Purkinje cell (primary cell): ENCODE measurements at places on chromosomes 16 and 17. TPM values are rescaled to one million over a fixed set of nuclear protein-coding genes. Genes with fewer than 3 reads are reported as not detected.

Gene DNAH17
- polyA plus RNA-seq: 1.0 TPM in 1 of 2 replicates, not detected in the other

Gene SEPTIN1
- not detected in 2 replicates for polyA plus RNA-seq

Gene ARL2BP
- polyA plus RNA-seq: 28.9 and 35.2 TPM in 2 replicates

Gene PEMT
- 24.1 and 32.7 TPM in 2 replicates for polyA plus RNA-seq

Gene SLC5A11
- polyA plus RNA-seq: 18.1 and 21.3 TPM in 2 replicates

Gene CIBAR2
- polyA plus RNA-seq: 1.3 TPM in 1 of 2 replicates, not detected in the other

Gene PARD6A
- polyA plus RNA-seq: 4.0 and 9.6 TPM in 2 replicates

Gene USH1G
- not detected in 2 replicates for polyA plus RNA-seq

Gene ITGAX
- polyA plus RNA-seq: 0.28 TPM in 1 of 2 replicates, not detected in the other

Gene DNAAF1
- 0.07 and 2.7 TPM in 2 replicates for polyA plus RNA-seq

Gene KRT25
- 0.52 and 3.2 TPM in 2 replicates for polyA plus RNA-seq

Gene SOX8
- polyA plus RNA-seq: 0.12 and 0.13 TPM in 2 replicates

Gene FMNL1
- 2.4 and 4.0 TPM in 2 replicates for polyA plus RNA-seq

Gene SLFN14
- not detected in 2 replicates for polyA plus RNA-seq

Gene LGALS9B
- polyA plus RNA-seq: not detected in 2 replicates

Gene SUPT4H1
- polyA plus RNA-seq: 34.1 and 47.8 TPM in 2 replicates

Gene ACSM2A
- not detected in 2 replicates for polyA plus RNA-seq

Gene MEIOC
- polyA plus RNA-seq: 0.50 and 2.3 TPM in 2 replicates

Gene CAPNS2
- not detected in 2 replicates for polyA plus RNA-seq

Gene TTC19
- 64.5 and 76.4 TPM in 2 replicates for polyA plus RNA-seq

Gene PRCD
- 4.4 and 4.9 TPM in 2 replicates for polyA plus RNA-seq

Gene ELMO3
- polyA plus RNA-seq: not detected in 2 replicates

Gene CRISPLD2
- polyA plus RNA-seq: 0.28 and 1.7 TPM in 2 replicates

Gene PRPSAP1
- 26.9 and 32.5 TPM in 2 replicates for polyA plus RNA-seq

Gene OGFOD3
- polyA plus RNA-seq: 0.36 and 7.6 TPM in 2 replicates

Gene AGRP
- polyA plus RNA-seq: 0.34 TPM in 1 of 2 replicates, not detected in the other

Gene NPIPA2
- polyA plus RNA-seq: 1.1 and 3.8 TPM in 2 replicates

Gene WDR90
- polyA plus RNA-seq: 1.5 and 2.0 TPM in 2 replicates

Gene CLEC18B
- polyA plus RNA-seq: not detected in 2 replicates

Gene TUBG1
- 24.6 and 29.5 TPM in 2 replicates for polyA plus RNA-seq

Gene KRTAP4-9
- not detected in 2 replicates for polyA plus RNA-seq

Gene CACNA1G
- polyA plus RNA-seq: 54.6 and 83.3 TPM in 2 replicates

Gene PLEKHG4
- 1.4 TPM in 1 of 2 replicates, not detected in the other for polyA plus RNA-seq

Gene FBXW10
- 0.28 TPM in 1 of 2 replicates, not detected in the other for polyA plus RNA-seq

Gene GSG1L
- polyA plus RNA-seq: 0.16 TPM in 1 of 2 replicates, not detected in the other

Gene TRIM72
- not detected in 2 replicates for polyA plus RNA-seq

Gene CNTNAP1
- 6.8 and 11.4 TPM in 2 replicates for polyA plus RNA-seq

Gene NOD2
- not detected in 2 replicates for polyA plus RNA-seq

Gene NDRG4
- 774 and 1,197 TPM in 2 replicates for polyA plus RNA-seq

Gene CFAP20
- 77.1 and 87.5 TPM in 2 replicates for polyA plus RNA-seq

Gene NRN1L
- polyA plus RNA-seq: 3.1 TPM in 1 of 2 replicates, not detected in the other

Gene KRT16
- 0.52 and 0.63 TPM in 2 replicates for polyA plus RNA-seq

Gene CCDC200
- polyA plus RNA-seq: not detected in 2 replicates

Gene OR1A1
- polyA plus RNA-seq: 0.08 TPM in 1 of 2 replicates, not detected in the other

Gene OR4D1
- 0.48 TPM in 1 of 2 replicates, not detected in the other for polyA plus RNA-seq

Gene ABHD15
- 0.30 TPM in 1 of 2 replicates, not detected in the other for polyA plus RNA-seq
